ENCODE measurements at places on chromosomes 1 and 21. TPM values are rescaled to one million over a fixed set of nuclear protein-coding genes. Genes with fewer than 3 reads are reported as not detected.

Gene ATAD3C
- not detected for total RNA-seq

DNA sequence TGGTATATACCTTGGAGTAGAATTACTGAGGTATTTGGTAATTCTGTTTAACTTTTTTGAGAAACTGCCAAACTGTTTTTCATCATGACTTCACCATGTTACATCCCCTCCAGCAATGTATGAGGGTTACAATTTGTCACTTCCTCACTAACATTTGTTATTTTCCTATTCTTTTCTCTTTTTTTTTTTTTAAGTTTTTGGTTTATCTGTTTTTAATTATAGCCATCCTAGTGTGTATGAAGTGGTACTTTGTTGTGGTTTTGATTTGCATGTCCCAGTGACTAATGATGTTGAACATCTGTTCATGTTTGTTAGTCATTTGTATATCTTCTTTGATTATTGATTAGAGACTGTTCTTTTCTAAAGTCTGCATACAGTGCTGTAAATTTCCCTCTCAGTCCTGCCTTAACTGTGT lies 147.3 kb downstream of the HS2ST1 start:
- DNase-seq: peak; percentile 89

Gene CELA3A
- total RNA-seq: not detected

DNA sequence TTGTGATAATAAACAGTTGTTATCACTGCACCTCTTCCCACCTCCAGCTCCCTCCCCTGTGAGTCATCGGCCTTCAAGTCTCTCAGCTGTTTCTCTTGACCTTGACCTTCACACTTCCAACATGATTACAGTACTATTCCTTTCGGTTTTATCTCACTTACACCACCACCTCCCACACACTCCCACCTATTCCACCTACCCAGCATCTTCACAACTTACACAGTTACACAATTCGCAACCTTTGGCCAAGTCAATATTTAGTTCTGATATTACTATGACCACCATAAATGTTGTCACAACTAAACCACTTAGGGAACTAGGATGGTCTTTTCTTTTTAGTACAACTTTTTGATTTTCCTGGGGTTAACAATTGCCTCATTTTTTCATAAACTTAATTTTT lies 60.2 kb downstream of the RIPK4 start:
- DNase-seq: peak; percentile 76

DNA sequence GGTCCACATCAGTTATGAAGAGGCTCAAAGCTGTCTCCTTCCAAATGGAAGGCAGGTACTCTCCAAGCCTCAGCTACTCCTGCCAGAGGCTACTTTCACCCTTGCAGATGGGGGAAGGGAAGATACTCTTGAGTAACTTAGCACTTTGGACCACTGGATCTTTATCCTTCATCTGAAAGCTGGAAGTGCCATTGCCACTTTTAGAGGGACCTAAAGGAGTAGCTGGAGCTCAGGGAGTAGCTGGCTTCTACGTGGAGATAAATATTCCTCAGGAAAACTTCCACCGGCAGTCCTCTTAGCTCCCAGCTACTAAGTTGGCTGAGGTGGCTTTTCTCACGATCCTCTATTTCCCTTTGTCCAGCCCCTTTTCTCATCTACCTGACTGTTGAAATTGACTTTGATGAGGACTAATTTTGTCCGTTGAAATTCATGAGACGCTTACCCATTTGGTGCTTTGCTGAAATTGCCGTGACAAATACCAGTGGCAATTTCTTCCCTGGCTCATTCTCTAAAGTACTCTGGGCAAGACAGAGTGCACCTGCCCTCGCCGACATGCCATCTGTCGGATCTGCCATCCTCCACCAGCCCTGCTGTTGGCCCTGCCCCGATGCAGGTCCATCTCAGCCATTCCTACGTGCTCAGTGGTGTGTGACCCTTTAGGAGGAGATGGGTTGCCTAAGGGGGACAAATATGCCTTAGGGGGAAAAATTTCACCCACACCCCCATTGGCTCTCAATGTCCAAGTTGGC lies 13.6 kb downstream of the IGSF21 start:
- DNase-seq: no peak

DNA sequence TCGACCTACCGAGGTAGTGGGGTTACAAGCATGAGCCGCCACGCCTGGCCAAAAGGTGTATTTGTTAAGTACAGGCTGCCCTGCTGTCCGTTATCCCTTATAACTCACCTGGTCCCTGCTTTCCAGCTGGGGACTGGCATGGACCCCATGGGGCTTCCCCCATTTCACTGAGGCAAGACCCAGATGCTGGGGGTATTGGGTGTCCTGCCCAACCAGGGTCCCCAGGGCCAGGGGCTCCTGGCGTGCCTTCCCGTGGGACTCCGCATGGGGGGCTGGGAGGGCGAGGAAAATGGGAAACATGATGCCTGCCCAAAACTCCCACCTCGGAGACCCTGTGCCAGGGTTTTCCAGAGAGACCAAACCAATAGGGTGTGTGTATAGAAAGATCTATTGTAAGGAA lies 64.4 kb downstream of the FAAP20 start:
- no peak for DNase-seq

GRCh38 chr1:225739542-225740107 lies 38.0 kb upstream of the SRP9 start:
- DNase-seq: no peak

Gene OR2T11
- total RNA-seq: not detected

Gene MYCL
- 0.12 TPM for total RNA-seq

Gene BSND
- total RNA-seq: not detected

- no peak for DNase-seq
Measured at GRCh38 chr1:110235181-110235833, 25.2 kb downstream of the KCNC4 start.

All from RPMI7951 (cell line).